ENCODE measurements at places on chromosomes 5 and 9.

- H3K36me3 ChIP-seq, result no peaks in the 10 kb centered on the region
- no peak overlapping the region for H3K4me3 ChIP-seq
- no peaks in the 10 kb centered on the region for H3K27me3 ChIP-seq
- no peak overlapping the region for H3K27ac ChIP-seq
- DNase-seq, result no peak
Measured at GRCh38 chr9:8430945-8431344, 631.4 kb upstream of the DMAC1 start.

DNA sequence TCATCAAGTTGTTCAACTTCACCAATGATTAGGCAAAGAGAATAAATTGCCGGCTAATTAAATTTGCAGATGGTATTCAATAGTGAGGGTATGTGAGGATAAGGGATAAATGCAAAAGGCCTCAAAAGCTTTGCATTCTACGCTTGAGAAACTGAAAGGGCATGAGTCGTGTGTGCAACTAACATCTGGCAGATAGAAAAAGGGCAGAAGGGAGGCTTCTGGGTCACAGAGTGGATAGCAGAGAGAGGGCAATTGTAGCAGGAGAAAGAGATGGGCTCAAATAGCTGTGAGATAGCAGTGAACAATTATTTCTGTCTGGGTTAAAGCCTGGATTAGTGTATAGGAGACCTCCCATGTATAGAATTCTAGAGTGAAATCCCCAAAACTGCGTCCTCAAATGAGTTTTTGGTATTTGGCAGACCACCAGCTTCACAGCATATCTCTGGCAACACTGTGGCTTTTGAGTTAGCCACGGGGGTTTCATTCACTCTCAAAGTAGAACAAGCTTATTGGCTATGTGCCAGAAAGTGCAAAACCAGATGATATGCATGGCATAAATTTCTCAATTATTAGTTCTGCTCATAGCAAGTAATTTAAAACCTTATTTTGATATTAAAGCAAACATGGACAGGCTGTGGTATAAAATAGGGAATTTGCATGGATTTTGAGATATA is 586.3 kb downstream of the BRINP1 start:
- no peak for DNase-seq
- H3K36me3 ChIP-seq, result no peaks in the 10 kb centered on the region
- H3K4me3 ChIP-seq, result no peak overlapping the region
- H3K4me1 ChIP-seq, result no peaks in the 10 kb centered on the region
- H3K27me3 ChIP-seq, result no peaks in the 10 kb centered on the region
- H3K27ac ChIP-seq, result no peak overlapping the region

- H3K27ac ChIP-seq, result peak overlapping the region; percentile 96
- peaks cover 32% of the 10 kb centered on the region for H3K4me1 ChIP-seq
- no peak for DNase-seq
- no peaks in the 10 kb centered on the region for H3K27me3 ChIP-seq
- peaks cover 27% of the 10 kb centered on the region for H3K36me3 ChIP-seq
Measured at GRCh38 chr9:86282979-86283535, 719 bp upstream of the ISCA1 start.

DNA sequence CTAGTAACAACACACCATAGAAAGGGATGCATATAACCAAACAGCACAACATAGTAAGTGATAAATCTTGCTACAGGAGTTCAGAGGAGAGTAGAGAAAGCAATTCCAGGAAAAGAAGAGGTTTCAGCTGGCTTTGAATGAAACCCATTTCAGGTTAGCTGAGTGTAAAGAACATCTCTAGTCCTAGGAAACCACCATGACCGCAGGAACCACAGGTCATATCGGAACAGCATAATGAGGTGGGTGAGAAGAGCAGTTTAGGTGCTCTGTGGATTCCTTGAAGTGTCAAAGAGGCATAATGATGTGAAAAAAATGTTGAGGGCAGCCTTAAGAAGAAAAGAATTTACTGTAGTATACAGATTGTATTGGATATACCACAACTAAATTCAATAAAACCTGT is 507.5 kb downstream of the MTRR start:
- H3K4me1 ChIP-seq, result no peaks in the 10 kb centered on the region
- no peak for DNase-seq
- H3K27me3 ChIP-seq, result no peaks in the 10 kb centered on the region
- H3K27ac ChIP-seq, result no peak overlapping the region
- H3K4me3 ChIP-seq, result no peak overlapping the region

- H3K27ac ChIP-seq, result no peak overlapping the region
- DNase-seq, result no peak
- H3K27me3 ChIP-seq, result peaks cover 24% of the 10 kb centered on the region
- H3K36me3 ChIP-seq, result no peaks in the 10 kb centered on the region
- no peaks in the 10 kb centered on the region for H3K4me1 ChIP-seq
- no peak overlapping the region for H3K4me3 ChIP-seq
Measured at GRCh38 chr9:135088979-135089847, 1.7 kb downstream of the OLFM1 start.

GRCh38 chr9:70484232-70485130 is 70.0 kb upstream of the KLF9 start:
- peaks cover 2% of the 10 kb centered on the region for H3K36me3 ChIP-seq
- H3K27me3 ChIP-seq, result peaks cover 10% of the 10 kb centered on the region
- H3K4me1 ChIP-seq, result no peaks in the 10 kb centered on the region
- H3K4me3 ChIP-seq, result no peak overlapping the region

DNA sequence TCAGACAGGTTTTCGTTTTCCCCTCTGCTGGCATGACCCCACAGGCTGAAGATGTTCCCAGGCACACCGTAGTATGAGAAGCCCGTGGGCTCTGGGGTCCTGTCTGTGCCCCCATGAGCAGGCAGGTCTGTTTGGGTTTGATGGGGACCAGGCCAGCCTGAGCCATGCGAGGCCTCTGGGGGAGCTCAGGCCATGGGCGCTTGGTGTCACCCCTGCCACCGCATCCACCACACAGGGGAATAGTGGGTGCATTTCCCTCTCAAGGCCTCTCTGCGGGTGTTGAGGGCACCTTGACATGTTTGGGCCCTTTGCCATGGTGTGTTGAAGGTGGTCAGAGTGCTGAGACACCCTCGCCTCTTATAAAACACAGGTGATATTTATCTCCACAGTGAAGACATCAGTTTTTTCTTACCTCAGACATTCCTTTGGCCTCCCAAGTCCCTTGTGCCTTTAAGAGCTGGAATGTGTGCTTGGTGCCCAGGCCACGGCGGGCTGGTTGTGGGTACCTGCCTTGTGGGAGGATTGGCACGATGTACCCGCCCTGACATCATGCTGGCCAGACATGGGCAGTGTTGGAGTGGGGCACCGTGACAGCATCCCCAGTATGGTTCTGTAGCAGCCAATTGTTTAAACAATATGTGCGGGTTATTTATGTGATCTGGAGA is 68.3 kb downstream of the WNK2 start:
- H3K27me3 ChIP-seq, result no peaks in the 10 kb centered on the region
- no peak for DNase-seq
- no peaks in the 10 kb centered on the region for H3K4me1 ChIP-seq
- no peak overlapping the region for H3K4me3 ChIP-seq
- peaks cover 3% of the 10 kb centered on the region for H3K36me3 ChIP-seq

- DNase-seq, result no peak
- H3K4me3 ChIP-seq, result no peak overlapping the region
- no peak overlapping the region for H3K27ac ChIP-seq
- peaks cover 31% of the 10 kb centered on the region for H3K36me3 ChIP-seq
- peaks cover 20% of the 10 kb centered on the region for H3K4me1 ChIP-seq
Measured at GRCh38 chr9:137787381-137787780, 90.2 kb upstream of the CACNA1B start.

DNA sequence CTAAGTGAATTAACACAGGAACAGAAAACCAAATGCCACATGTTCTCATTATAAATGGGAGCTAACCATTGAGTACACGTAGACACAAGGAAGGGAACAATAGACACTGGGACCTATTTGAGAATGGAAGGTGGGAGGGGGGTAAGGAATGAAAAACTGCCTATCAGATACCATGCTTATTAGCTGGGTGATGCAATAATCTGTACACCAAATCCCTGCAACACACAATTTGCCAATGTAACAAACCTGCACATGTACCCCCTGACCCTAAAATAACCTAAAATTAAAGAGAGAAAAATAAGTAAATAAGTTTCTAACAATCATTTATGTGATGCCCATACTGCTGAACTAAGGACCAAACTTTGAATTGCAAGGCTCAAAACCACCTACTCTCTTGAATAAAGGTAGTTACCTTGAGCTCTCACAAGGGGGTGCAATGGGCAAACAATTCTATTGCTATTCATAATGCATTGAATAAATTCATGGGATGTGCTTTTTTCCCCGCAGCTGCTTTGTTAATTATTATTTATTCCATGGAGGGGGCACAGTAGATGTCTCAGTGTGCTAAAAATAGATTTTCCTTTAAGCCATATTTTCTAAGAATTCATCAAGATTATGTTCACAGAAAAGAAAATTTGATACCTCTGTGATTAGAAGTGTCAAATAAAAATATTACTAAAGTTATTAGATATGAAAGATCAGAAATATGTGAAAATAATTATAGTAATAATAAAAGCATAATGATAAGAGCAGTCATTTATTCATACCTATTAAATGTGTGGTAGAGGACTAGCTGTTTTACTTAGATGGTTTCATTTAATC is 76.2 kb upstream of the PTPN3 start:
- H3K4me3 ChIP-seq, result no peak overlapping the region
- no peaks in the 10 kb centered on the region for H3K4me1 ChIP-seq
- DNase-seq, result no peak
- H3K27me3 ChIP-seq, result peaks cover 11% of the 10 kb centered on the region
- no peak overlapping the region for H3K27ac ChIP-seq

GRCh38 chr5:79349047-79349446 is 113.1 kb downstream of the JMY start:
- peaks cover 12% of the 10 kb centered on the region for H3K27me3 ChIP-seq
- H3K36me3 ChIP-seq, result no peaks in the 10 kb centered on the region
- no peak for DNase-seq
- no peak overlapping the region for H3K27ac ChIP-seq
- H3K4me1 ChIP-seq, result no peaks in the 10 kb centered on the region

GRCh38 chr5:92889140-92889539 is 691.9 kb downstream of the NR2F1-AS1 start:
- H3K4me1 ChIP-seq, result no peaks in the 10 kb centered on the region
- no peak overlapping the region for H3K27ac ChIP-seq
- no peaks in the 10 kb centered on the region for H3K27me3 ChIP-seq
- H3K4me3 ChIP-seq, result no peak overlapping the region
- H3K36me3 ChIP-seq, result no peaks in the 10 kb centered on the region

DNA sequence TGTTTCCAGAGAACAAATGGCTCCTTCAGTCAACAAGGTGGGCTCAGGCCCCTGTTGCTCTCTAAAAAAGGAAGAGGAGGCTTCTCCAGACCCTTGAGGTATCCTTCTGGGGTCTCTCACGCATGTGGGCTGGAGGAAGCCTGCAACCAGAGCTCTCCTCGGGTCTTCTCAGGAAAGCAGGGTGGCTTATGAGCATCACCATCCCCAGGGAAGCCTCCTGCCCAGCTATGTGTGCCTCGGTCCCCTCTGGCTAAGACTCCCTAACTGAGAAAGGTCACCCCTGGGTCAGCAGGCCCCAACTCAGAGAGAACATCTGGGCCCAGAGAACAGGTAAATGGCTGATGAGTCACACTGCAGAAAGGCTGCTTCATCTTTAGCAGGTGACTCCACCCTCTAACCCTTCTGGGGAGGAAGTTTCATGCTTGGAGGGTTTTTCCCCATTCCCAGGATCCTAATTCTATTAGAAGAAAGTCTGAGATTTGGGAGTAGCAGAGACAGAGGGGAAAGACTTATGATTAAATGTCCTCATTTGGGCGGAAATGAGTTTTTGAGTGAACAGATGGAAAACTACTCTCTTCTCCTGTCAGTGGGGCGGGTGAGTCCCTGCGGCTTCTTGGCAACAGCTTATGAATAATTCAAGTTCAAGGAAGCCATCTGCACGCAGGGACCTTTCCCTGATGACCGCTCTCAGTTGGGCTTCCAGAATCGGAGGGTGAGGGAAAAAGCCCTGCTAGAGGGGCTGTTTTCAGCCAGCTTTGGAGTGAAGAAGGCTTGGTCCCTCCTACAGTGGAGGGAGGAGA is 41.9 kb downstream of the TGFBI start:
- no peak overlapping the region for H3K27ac ChIP-seq
- no peaks in the 10 kb centered on the region for H3K27me3 ChIP-seq
- DNase-seq, result no peak

All from central memory CD8-positive, alpha-beta T cell (primary cell).